Right ventricle myocardium inferior (tissue), 1 donor: ENCODE measurements at places on chromosomes 5 and 9. TPM values are rescaled to one million over a fixed set of nuclear protein-coding genes. Genes with fewer than 3 reads are reported as not detected.
A peak's percentile ranks its signal among the peaks of the same experiment; 100 is the strongest.

DNA sequence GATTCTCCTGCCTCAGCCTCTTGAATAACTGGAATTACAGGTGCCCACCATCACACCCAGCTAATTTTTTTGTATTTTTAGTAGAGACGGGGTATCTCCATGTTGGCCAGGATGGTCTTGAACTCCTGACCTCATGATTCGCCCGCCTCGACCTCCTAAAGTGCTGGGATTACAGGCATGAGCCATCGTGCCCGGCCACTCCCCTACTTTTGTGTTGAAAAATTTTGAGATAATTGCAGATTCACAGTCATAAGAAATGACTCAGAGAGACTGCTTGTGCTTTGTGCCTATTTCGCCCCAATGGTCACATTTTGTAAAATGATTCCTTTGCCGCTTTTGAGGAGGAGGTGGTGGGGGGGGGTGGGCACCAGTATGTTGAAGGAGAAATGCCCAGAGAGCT is 48.1 kb upstream of the SH3PXD2B start:
- no peak for DNase-seq

GRCh38 chr5:52943285-52943684 is 45.9 kb upstream of the ITGA2 start:
- DNase-seq, result no peak

GRCh38 chr9:120846906-120847305 is 4.2 kb upstream of the PSMD5 start:
- no peak for DNase-seq

DNA sequence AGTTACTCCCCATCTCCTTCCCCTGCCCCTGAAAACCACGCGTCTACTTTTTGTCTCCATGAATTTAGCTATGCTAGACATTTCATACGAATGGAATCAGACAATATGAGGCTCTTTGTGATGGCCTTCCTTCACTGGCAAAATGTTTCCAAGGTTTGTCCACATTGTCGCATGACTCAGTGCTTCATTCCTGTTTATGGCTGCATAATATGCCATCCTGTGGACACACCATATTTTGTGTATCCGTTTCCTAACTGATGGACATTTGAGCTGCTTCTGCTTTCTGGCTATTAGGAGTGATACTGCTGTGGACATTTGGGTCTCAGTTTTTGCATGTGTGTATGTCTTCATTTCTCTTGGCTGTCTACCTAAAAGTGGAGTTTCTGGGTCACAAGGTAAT is 14.5 kb downstream of the NTNG2 start:
- DNase-seq, result no peak

GRCh38 chr5:8396246-8396645 is 527.3 kb downstream of the MTRR start:
- no peak for DNase-seq

DNA sequence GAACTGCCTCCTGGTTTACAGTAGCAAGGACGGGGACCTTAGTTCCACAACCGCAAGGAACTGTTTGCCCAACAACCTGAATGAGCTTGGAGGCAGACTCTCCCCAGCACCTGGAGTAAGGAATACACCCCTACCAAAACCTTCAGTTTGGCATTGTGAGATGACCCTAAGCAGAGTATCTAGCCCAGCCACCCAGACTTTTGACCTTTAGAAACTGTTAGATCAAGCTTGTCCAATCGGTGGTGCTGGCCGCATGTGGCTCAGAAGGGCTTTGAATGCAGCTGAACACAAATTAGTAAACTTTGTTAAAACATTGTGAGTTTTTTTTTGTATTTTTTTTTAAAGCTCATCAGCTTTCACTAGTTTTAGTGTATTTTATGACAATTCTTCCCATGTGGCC is 86.9 kb upstream of the C9orf72 start:
- no peak for DNase-seq

- no peak for DNase-seq
Measured at GRCh38 chr5:31197183-31197582, 3.7 kb downstream of the CDH6 start.

DNA sequence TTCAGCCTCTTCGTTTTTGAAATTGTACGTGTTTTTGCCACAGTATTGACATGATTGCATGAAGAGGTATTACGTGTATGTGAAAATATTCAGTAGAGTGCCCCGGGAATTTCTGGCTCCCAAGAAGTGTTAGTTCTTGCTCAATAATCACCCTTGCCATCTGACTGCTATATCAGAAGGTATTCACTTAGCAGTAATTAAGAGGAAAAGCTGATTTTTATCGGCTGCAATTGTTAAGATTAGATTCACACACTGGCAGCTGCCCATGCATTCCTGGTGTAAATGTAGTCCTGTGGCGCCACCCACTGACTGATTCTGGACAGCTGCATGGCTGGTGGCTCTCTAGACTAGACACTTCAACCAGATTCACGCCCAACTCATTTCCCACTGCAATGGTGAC is 440.1 kb upstream of the ADAMTS16 start:
- DNase-seq, result no peak

DNA sequence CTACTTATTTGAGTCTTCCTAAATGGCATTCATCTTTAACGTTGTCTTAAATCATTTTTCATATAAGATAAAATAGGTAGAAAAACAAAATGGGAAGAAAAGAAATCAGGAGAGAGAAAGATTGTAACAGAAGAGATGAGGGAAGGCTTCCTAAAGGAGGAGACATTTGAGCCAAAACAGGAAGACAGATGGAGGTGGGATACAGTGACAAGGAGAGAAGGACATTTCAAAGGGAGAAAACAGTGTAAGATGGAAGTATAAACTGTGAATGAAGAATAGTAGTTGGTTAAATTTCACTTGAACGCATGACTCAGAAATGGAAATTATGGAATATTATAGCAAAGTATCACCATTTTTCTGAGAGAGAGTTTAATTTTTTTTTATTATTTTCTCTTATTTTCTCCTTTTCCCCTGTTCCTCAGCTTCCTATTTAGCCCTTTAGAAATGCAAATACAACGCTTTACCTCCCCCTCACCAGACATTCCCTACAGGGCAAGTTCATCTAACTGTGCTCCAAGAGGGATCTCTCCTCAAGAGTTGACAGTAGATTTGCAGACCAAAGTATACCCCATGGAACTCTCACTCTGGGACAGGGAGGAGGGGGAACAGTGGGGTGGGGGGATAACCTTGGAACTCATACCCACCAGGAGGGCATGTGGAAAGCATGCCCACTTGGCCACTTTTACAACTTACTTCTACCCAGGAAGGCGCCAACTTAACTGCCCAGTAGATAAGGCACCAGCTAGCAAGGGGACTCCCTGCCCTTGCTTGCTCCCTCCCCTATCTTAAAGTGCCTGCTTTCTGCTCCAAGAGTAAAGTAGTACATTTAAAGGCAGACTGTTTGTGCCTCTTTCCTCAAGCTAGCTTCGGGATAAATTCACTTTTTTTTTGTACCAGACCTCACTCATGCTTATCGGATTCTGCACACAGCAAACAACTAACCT is 304.7 kb upstream of the POU5F2 start:
- no peak for DNase-seq

GRCh38 chr5:132907161-132907560 is 33.7 kb downstream of the LEAP2 start:
- no peak for DNase-seq

- DNase-seq, result no peak
Measured at GRCh38 chr9:96122282-96122681, 179.7 kb downstream of the HSD17B3 start.

- DNase-seq, result no peak
Measured at GRCh38 chr5:7970816-7971215, 101.9 kb downstream of the MTRR start.

NRG2 gene
- 1.9 TPM for total RNA-seq

ANKS6 gene
- total RNA-seq, result 4.4 TPM

DNA sequence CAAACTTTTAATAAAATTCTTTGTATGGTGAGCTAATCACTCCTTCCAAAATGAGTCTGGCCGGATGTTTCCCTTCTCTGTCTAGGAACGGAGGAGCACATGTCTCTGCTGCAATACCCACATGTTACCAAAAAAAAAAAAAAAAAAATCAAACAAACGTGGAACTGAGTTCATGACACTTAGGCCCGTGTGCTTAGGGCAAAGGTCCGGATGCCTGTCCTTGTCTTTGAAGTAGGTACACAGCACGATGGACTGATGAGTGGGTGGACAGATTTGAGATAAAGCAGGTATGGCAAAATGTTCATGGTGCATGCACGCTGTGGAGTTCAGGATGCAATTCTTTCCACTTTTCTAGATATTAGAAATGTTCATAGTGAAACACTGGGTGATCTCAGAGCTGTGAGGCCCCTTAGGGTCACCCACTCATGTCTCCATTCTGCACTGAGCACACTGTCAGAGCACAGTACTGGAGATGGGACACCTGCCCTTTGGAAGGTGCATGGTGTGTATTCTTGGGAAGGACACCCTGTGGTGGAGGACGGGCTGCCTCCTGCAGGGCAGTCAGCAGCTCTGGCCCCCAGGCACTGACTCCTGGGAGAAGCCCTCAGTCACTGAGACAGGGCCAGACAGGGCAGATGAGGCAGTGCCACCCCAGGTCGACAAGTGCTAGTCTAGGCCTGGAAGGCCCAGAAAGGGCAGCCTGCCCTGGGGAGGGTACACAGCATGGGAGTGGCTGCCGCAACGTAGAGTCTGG is 43.6 kb downstream of the GADD45G start:
- no peak for DNase-seq

DNA sequence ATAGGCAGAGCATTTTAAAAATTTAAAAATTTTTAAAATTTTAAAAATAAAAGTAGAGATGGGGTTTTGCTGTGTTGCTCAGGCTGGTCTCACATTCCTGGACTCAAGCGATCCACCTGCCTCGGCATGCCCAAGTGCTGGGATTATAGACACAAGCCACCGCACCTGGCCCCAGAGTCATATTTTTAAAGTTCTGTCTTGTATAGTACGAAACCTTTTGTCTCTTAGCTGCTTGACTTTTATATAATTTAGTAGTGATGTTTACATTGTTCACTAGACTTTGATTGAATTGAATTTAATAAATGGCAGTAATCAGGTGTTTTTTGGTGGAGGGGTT is 31.0 kb downstream of the LRRTM2 start:
- DNase-seq, result no peak

DNA sequence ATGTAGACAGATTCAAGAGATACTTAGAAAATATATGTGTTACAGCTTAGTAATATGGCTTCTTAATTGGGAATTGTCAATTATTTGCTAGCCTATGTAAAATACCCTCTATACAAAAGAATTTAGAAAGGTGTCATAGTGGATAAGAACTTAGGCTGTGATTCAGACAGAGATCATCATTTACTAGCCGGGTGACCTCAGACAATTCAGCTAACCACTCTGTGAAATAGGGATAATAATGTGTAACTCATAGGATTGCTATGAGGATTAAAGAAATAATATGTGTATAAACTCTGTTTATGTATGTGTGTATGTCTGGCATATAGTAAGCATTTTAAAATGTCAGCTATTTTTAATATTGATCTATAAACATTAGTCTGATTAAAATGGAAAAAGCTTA is 5.9 kb upstream of the LARS1 start:
- no peak for DNase-seq

DNA sequence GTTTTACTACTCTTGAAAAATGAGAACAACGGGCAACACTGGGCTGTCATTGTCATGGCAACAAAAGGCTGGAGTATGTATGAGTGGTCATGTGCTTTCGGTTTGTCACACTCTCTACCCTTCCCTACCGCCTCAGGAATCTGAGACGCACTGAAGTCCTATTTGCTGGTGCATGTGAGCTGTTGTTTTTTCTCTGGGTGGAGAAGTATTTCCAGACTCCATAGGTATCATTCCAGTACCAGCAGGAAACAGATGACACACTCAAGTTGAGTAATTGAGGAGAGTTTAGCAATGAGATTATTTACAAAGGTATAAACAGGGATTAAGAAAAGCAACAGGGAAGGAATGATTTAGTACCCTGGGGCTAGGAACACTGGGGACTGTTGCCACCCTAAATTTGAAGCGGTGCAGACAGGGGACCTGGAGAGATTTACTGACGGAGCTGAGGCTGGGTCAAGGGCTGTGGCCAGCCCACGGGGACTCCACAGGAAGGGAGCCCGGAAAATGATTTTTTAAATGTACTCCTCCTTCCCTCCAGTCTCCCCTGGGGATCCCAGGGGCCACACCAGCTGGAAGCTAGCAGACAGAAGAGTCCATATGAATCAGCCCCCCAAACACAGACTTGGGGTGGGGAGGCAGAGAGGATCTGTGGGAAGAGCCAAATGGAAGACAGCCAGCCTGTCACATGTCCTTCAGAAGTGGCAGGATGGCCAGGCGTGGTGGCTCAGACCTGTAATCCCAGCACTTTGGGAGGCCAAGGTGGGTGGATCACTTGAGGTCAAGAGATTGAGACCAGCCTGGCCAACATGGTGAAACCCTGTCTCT is 13.2 kb upstream of the ZBTB43 start:
- no peak for DNase-seq

NUP214 gene
- 20.8 TPM for total RNA-seq

- DNase-seq, result no peak
Measured at GRCh38 chr9:98462310-98462709, 206.9 kb upstream of the TBC1D2 start.

GRCh38 chr9:68455451-68455850 is 85.2 kb downstream of the TMEM252 start:
- no peak for DNase-seq

DNA sequence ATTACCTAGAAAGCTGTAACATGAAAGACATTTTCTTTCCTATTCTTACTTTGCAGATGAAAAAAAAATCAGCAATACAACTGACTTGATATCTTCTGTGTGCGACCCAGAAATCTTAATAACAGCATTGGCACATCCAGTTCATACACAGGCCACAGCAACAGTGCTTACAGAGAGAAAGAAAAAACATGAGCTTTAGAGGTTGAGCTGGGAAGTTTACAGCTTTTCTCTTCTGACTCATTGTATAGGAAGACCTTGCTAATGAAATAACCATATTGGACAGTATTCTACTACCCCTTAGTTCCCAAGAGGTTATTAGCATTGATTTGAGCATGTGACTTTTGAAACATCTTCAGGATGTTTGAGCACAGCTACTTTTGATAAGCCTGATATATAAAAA is 1033.4 kb upstream of the DMAC1 start:
- no peak for DNase-seq

SPEF2 gene
- total RNA-seq, result 1.1 TPM

DNA sequence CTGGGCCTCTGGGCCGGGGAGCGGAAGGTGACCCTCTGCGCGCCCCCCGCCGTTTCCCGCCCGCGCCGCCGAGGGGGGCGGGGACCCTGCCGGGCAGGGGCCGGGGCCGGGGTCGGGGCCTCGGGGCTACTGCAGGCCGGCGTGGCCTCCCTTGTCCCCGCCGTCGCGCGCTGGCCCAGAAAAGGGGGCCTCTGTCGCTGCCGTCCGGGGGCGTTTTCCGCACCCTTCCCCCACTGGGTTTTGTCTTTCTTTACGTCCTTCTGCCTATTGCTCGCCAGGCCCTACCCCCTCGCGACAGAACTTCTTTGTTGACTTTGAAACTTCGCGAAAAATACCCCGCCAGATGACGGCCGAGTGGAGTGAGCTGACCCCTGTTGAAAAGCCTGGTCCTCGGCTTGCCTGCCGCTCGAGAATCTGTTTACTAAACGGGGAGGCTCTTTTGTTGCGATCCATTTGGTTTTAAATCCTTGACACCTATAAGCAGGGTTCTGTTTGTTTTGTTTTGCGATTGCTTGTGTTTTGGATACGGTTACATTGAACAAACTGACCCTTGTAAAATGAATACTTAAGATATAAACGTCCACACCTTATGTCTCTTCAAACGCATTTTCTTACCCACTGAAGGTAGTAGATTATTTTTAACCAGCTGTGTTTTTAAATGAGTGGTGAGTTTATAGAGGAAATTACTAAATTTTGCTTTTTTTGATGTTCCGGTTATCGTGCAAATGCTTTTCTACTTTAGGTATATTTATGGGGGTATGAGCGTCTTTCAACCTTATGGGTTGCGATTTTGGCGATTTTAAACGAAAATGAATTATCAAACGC is 765 bp downstream of the MARCHF6 start:
- DNase-seq, result peak; percentile 71

KIAA1191 gene
- total RNA-seq, result 76.0 TPM

GRCh38 chr5:151601391-151601790 is 10.3 kb upstream of the FAT2 start:
- no peak for DNase-seq
